ENCODE measurements at places on chromosomes 7 and 10.

GRCh38 chr7:147903536-147904218, 686.9 kb upstream of the C7orf33 start:
- DNase-seq, result no peak

DNA sequence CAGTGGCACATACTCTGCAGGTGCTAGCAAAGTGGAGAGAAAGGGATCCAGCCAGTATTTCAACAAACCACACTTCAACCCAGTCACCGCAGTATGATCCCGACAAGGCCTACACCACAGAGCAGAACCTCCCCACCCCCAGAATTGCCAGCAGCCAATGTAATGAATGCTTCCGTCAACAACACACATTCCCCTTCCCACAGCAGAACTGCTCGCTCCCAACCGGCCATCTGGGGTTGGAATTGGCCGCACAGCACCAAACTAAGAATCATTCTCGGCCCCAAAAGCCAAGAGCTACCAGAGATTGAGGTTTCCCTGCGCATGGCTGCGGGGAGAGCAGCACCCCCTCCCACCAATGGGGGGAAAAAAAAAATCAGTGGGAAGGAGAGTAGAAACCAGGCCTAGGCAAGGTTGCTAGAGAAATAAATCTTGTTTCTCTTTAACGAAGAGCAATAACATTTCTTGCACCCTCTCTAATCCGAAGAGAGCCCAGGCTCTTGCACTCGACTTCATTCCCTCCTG, 1.1 kb downstream of the WASL start:
- DNase-seq, result peak; percentile 24

GRCh38 chr7:16098058-16098457, 323.3 kb downstream of the CRPPA start:
- no peak for DNase-seq

DNA sequence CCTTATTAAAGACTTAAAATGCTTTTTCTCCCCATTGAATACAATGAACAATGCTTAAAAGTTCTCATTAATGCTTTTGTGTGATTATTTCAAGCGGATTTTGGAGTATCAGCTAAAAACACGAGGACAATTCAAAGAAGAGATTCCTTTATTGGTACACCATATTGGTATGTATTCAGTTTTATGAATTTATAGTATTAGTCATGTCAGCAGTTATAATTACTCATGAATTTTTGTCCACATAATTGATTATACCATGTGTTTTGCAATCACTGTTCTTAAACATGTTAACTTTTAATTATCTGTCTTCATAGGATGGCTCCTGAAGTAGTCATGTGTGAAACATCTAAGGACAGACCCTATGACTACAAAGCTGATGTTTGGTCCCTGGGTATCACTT, 31.9 kb downstream of the SLK start:
- DNase-seq, result no peak

DNA sequence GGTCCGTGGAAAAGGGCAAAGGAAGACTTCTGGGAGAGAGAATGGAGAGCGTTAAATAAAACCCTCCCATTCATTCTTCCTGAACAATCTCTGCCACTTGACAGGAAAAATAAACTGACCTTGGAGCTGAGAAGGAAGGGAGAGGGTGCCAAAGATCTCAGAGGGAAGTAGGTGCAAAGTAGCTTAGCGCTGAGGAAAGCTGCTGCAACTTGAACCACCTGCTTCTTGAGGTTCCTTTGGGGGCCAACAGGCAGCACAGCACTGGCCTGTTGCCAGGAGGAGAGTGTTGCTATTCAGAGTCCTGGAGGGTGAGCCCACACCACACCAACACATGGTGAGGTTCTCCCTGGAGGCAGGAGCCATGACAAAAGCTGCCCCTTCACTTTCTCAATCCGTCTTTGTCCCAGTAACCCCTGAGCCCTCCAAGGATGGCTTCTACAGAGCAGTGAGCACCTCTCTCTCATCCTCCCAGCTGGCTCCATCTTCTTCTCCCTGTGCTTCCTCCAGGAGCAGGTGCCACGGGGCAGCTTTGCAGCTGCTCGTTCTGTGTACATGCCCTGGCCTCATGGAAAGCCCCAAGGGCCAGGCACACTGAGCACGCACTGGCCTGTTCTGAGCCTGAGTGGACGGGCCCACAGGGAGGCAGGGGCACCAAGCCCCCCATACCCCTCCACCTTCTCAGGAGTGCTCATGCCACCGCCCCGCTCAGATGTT, 101.3 kb downstream of the STRA8 start:
- DNase-seq, result no peak

- DNase-seq, result no peak
Measured at GRCh38 chr10:43760514-43760913, 111.8 kb upstream of the ZNF32 start.

GRCh38 chr10:23370106-23370505, 25.5 kb upstream of the C10orf67 start:
- no peak for DNase-seq

GRCh38 chr7:91798425-91798824, 82.1 kb downstream of the MTERF1 start:
- no peak for DNase-seq

DNA sequence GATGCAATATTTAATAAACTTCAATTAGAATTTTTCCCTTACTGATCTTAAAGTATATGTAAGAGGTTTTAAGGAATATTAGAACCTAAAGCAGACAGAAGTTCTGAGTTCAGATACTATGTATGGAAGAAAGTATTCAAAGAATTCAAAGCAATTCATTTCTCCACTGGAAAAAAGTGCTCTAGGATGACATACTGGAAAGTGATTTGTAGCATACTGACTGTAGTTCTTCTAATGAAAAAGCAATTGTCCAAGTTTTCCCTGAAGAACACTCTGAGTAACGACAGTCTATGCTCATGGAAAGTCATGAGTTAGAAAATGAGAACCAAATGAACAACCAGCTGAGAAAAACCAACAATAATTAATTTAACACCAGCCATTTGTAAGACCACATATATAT, 180.8 kb upstream of the SLC26A5 start:
- DNase-seq, result no peak

DNA sequence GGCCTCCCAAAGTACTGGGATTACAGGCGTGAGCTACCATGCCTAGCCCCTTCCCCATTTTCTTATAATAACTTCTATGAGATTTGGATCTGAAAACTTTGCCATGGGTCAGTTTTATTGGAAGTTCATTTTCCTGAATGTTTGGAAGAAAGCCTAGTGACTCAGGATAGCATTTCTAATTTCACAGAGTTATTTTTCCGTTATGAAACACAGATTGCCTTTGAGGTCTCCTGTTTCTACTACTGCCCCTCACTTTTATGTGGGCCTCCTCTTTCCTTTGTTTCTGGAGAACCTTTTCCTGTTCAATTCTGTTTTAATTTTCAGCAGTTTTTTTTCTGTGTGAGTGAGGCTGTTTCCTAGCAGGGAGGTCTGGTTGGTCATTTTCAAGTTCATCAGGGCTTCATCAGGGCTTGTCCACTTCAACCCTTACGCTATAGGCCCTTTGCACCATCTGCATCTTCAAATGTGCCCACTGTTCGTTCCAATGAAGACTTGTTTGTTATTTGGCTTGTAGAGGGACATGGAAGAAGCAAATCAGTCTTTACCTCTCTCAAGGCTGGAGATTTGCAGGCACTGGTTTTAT, 58.7 kb downstream of the BMPR1A start:
- no peak for DNase-seq

DNA sequence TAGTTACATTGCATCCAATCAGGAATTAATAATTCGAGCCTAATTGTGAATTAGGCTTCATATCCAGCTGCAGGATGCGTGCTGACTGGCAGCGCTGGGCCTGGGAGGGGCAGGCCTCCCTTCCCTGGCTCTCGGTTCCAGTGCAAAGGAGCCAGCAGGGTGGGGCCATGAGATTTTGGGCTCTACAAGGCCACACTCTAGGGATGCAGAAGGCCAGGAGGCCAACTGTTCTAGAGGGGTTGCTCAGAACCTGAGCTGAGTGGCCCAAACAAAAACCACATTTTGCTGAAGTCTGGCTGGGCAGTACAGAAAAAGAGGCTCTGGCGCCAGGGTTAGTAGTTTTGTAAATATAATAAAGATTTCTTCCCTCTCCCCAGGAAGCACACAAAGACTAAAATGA, 72.3 kb downstream of the CLEC2L start:
- no peak for DNase-seq

DNA sequence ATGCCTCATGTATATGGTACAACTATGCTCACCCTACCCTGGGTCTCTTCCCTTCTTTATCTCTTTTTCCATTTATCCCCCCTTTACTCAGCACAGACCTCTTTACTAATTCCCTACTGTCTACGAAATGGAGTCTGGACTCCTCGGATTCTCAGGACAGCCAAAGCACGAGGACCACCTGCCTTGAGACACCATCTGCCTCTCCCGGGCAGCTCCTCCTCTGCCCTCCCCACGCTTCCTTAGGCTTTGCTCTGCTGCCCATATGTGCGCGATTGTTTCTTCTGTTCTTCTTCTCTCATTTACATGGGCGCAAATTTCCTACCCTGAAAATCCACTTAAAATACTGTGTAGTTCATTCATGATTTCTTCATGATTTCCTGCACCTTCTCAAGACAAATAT, 62.7 kb upstream of the STK17A start:
- DNase-seq, result no peak

GRCh38 chr7:158733775-158734494, 29.3 kb upstream of the NCAPG2 start:
- DNase-seq, result no peak

DNA sequence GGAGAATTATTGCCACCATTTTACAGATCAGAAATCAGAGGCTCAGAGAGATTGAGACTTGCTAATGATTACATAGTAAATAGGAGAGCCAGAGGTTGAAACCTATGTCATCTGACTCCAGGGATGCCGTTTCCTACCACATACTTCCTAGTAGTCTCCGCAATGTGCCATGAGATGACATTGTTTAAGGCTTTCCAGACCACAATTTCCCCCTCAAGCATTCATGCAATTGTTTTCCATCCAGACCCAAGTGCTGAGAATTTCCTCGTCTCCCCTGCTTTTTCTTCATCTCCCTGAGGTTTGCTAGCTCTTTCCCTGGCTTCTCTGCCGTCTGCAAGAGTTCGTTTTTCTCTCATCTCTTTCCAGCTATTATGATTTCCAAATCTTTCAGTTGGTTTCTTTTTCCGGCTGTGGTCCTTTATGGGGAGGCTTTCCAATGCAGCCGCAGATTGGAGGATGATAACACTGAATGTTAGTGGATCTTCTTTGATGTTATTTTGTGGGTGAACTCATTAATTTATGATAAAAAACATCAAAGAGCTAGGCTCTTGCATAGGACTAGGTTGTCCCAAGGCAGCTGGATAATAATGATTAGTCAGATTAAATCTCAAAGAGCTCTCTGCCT, 6.9 kb upstream of the GOLGA7B start:
- no peak for DNase-seq

DNA sequence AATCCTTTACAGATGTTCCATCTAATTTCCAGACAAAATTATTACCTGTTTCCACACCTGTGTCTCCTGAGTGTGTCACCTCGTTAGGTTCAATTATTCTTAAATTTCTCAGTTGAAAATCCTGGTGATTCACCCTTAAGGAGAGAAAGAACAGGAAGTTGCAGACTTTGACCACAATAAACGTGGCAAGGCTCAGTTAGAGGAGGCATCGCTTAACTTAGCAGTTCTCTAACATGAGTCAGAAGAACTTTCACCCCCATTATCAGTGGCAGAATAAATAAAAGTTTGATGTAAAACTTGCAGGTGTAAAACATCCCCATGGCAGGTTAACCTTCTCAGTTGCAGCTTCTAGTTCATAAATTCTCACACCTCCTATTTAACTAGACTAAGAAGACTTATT, 8.3 kb downstream of the XPNPEP1 start:
- peak; percentile 56 for DNase-seq

GRCh38 chr10:11658801-11659368, 47.4 kb upstream of the USP6NL start:
- no peak for DNase-seq

GRCh38 chr7:124922200-124922599, 7.4 kb downstream of the POT1 start:
- no peak for DNase-seq

GRCh38 chr10:116654816-116655215, 34.1 kb downstream of the PNLIPRP2 start:
- no peak for DNase-seq

DNA sequence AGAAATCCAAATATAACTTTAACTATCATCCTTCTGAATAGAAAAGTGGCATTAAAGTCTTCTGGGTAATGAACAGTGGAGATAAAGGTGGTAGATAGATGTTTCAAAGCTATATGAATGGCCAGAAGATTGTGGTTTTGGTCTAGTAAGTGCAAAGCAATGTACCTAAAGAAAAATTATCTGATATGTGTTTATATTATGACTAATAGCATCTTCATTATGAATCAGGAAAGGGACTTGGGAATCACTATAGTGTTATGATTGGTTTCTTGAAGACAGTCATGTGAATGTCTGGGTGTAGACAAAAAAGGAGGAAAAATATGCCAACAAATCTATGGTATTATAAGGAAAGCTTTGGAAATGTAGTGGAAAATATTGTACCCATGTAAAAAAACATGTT, 3.0 kb downstream of the ZNF518A start:
- no peak for DNase-seq

DNA sequence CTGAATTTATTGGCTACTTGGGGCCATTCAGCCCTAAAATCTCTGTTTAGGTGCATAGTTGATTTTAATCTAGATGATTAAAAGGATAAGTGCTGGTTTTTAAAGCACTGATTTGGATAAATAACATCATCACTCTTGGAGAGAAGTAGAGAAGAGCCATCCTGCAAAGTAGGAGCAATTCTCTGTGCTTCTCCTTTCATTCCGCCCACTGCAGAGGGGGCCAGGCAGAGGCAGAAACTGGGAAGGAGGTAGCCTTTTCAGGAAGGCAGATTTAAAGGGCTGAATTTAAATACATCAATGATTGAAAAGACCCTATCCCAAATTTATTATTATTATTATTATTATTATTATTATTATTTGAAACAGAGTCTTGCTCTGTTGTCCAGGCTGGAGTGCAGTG, 14.1 kb downstream of the MAP3K8 start:
- DNase-seq, result no peak

DNA sequence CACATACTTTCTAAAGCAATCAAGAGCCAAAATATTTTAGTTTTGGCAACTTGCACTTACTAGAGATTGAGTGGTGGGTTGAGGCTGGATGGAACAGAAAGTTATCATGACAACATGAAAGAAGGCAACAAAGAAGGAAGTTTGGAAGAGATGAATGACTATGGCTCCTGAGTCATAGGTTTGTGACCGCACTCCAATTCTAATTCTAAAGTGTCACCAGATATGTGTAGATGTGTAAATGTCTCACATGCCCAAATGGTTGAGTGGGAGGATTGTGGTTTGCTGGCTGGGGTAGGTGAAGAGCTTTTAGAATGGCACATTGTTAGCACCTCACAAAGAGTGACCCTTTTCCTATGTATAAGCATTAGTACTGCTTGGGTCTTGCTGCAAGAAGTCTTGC, 20.2 kb downstream of the TAS2R16 start:
- DNase-seq, result no peak

All from stimulated activated CD4-positive, alpha-beta T cell treated with anti-CD3 and anti-CD28 coated beads, Interleukin-4, amount 100 ng/mL, for 24 hours (primary cell).